ENCODE measurements at places on chromosomes 1 and 21.
A peak's percentile ranks its signal among the peaks of the same experiment; 100 is the strongest.

GRCh38 chr1:171852272-171852671 lies 11.0 kb downstream of the DNM3 start:
- DNase-seq, result no peak

- no peak for DNase-seq
Measured at GRCh38 chr1:242086093-242086492, 87.2 kb upstream of the MAP1LC3C start.

- DNase-seq, result no peak
Measured at GRCh38 chr1:244354810-244355278, 96.9 kb downstream of the ADSS2 start.

DNA sequence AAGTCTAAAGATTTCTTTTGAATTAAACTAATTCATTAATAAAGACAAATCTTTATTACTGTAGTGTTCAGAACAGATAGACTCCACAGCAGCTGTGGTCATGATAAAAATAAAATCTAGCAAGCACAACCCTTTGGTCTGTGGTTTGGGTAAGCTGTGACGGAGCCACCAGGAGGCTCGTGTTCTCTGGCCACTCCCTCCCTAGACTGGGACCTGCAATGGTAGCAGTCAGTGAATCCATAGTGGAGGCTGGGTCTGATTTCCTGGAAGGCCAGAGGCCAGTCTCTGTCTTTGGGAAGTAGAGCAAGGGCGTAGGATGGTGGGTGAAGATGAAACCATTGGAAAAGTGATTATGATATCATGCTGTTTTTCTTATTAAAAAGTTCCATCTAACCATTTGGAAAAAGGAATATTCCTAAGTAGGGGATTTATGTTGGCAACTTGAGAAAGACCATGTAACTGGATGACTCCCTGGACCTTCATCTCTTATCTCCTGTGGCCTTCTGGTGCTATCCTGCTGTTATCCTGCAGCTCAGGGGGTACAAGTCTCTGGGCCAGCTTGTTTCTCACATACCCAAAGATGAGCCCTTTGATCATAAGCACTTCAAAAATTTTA lies 39.0 kb downstream of the TENT5C start:
- DNase-seq, result no peak

DNA sequence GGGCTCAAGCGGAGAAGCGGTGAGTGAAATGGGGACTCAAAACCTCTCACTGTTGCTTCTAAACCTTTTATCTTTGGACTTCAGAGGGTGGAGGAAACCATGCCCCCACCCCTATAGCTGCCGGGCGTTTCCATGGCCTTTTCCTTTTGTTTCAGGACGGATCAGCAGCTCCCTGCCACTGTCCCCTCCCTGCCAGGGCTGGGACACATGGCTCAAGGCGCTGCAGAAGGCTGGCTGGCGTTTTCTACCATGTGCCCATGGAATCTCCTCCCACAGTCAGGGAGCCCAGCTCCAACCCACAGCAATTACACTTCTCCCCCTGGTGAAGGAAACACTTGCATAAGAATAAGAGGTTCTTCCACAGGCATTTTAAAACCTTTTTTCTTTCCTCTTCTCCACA lies 812.7 kb downstream of the PLA2G4A start:
- DNase-seq, result no peak

DNA sequence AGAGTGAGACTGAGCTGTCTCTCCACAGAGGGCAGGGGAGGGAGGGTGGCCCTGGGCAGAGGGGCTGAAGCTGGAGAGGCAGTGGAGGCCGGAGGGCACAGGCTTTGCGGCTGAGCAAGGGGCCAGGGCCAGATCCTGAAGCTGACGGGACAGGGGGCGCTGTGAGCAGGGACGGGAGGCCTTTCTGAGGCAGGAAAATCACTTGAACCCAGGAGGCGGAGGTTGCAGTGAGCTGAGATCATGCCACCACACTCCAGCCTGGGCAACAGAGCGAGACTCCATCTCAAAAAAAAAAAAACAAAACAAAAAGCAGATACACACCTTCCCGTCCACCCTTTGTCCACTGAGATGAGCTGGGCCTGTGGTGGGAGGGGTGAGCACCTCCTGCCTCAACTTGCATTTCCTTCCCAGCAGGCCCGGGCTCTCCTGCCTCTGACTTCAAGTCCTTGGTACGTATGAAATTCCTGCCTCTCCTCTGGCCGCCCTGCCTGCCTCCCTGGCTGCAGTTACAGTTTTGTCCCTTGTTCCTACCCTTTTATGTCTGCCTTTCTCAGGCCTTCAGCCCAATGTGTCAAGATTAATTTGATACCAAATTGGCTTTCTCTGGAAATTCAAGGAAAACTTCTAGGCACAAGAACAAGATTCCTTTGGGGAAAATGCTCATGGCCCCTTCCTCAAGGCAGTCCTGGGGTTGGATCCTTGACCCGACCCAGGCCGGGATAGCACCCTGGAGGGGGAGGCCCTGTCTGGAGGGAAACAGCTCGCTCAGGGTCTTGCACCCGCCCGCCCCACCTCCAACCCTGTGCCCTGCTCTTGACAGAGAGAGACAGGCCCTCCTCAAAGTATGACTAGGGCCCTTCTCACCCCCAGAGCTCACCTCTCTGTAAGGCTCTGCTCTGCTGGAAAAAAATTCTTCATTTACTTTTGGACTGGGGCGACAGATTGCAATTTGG lies 11.2 kb upstream of the ADAMTSL4 start:
- peak; percentile 89 for DNase-seq

GRCh38 chr1:50271968-50272578 lies 151.2 kb downstream of the DMRTA2 start:
- DNase-seq, result no peak

DNA sequence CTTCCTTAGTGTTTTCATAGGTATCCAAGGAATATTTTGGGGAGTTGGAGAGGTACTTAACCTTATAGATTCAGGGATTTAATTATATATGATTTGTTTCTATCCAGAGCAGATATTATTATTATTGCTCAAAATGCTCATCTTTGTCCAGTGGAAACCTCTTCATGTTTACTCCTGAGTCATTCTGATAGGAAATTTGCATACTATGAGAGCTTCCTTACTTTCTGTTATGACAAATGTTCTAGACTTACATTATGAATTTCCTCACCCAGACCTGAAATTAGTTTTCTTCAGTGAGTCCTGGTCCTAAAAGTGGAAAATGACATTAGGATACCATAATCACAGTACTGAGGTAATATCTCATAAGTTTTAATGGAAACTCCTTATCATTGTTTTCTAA lies 57.5 kb upstream of the PLPPR5 start:
- DNase-seq, result no peak
